Activated CD8-positive, alpha-beta memory T cell treated with anti-CD3 and anti-CD28 coated beads for 48 hours (primary cell): ENCODE measurements at places on chromosomes 11 and 22.

DNA sequence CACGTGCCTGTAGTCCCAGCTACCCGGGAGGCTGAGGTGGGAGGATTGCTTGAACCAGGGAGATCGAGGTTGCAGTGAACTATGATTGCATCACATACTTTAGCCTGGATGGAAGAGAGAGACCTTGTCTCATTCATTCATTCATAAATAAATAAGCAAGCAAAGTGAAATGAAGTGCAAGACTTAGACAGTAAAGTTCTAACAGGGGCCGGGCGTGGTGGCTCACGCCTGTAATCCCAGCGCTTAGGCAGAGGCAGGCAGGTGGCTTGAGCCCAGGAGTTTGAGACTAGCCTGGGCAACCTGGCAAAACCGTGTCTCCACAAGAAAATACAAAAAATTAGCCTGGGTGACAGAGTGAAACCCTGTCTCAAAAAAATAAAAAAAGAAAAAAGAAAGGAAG lies 1.6 kb upstream of the ZNF280A start:
- DNase-seq, result no peak

DNA sequence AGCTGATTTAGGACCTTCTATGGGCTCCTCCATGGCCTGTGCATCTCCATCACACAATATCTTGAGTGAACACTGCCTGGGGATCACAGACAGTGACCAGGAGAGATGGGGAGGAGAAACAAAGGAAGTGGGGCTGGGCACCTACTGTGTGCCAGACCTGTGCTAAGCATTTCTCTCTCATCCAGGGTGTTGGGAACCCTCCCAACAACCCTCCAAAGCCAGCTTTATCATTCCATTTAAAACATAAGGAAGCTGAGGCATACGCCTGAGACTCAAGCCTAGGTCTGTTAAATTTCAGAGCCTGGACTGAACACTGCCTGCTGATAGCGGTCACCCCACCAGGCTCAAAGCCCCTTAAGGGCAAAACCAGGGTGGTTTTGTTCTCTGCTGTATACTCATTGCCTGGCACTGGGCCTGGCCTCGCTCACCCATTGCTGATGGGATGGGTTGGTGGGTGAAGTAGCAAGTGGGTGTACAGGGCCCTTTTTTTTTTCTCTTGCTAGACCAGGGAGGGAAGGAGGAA lies 130.1 kb downstream of the MN1 start:
- no peak for DNase-seq

DNA sequence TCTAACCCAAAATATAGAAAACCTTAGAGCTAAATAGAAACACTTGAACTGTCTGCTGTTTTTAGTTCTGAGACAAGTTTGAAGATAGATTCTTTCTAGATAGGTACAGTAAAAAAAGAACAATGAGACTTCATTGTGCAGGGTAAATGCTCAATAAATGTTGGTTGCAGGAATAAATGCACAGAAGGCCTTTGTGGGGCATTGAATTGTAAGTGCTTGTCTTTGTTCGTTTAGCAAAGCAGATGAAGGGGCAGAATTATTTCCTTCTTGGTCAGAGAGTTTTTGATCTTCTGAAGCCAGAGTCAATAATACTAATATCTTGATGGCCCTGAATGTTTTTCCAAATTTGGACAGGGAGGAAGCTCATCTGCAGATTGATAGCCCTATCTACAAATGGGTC lies 340.4 kb downstream of the OPCML start:
- no peak for DNase-seq

GRCh38 chr11:36431429-36432092 lies 78.5 kb downstream of the TRAF6 start:
- no peak for DNase-seq

- DNase-seq, result no peak
Observed at GRCh38 chr11:130037058-130037457, 32.6 kb upstream of the APLP2 start.

GRCh38 chr22:35882211-35883030 lies 146.2 kb downstream of the RBFOX2 start:
- no peak for DNase-seq

DNA sequence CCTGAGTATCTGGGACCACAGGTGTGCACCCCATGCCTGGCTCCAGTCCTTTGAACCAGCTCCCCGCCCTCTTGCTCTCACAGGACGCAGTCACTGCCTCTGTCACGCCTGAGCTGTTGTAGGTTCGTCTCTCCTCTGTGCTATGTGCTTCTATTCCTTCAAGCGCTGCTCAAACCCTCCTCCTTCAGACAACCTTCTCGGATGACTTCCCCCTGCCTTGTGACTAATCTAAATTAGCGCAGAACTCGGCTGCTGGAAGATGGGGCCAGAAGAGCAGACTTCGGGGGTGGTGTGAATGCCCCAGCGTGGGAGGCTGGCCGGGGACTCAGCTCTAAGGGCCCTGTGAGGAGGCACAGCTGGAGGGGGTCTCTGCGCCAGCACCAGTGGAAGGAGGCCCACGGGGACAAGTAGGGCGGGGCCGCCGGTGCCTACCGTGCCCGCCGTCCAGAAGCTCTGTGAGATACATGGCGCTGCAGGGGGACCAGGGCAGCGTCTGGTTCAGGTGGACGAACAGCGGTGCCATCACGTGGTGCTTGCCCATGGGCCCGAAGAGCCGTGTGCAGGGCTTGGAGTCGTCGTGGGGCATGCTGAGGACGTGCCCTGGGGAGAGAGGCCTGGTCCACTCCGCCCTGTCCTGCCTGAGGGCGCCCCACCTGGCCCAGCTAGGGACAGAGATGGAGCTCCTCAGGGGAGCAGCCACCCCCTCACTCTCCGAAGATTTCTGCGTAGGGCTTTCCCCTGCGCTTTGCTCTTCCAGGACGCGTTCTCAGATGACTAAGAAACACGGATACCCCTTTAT lies 12.5 kb downstream of the ADAMTS8 start:
- no peak for DNase-seq

DNA sequence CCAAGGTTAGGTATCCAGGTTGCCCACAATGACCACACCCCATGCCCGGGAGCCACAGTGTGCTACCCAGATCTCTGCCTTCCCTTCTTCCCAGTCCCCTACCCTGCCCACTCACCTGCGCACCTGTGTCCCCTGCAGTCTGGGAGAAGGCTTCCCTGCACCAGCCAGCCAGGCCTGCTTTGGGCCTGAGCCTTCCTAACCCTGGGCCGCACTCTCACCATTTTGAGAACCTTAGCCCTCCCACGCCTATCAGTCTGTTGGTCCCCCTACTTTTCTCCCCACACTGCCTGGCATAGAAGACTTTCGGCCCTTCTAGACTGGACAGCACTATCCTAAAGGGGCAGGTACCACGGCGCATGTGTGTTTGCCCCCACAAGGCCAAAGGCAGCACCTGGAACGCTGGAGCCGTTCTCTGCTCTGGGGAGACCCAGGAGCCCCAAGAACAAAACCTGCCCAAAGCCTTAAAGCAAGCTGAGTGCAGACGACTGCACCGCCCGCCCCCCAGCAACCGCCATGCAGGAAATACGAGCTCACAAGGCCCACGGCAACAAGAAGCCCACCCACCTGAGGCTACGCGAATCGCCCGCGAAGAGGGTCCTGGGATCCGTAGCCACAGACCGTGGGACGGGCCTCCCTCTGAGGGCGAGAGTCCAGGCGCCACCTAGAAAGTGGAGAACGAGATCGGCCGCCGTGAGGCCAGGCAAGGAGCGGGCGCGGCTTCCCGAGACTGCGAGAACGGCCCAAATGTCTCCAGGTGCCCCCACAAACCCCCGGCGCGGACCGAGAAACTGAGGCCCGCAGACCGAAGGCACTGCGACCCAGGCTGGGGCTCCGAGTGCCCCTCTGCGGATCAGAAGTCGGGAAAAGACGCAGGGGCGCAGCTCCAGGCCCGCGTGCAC lies 546 bp downstream of the GNB1L start:
- DNase-seq, result no peak

DNA sequence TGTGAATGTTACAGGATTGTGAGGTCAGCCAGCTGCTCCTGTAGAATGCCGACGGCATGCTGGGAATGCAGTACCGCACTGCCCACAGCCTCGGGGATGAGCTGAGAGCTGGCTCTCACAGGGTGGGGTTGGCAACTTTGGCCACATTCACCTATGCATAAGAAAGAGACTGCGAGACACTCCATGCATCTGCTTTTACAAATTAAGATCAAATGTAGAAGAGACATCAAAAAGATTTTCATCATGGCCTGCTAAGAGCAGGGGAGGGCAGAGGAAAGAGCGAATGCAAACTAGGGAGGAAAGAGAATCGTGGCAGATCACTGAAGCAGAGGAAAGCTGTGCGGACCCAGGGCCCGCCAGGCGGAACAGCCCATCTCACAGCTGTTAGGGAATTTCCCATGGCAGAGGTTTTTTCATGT lies 49.8 kb upstream of the SPATA19 start:
- DNase-seq, result no peak

GRCh38 chr22:27637604-27638003 lies 164.0 kb downstream of the MN1 start:
- DNase-seq, result no peak

DNA sequence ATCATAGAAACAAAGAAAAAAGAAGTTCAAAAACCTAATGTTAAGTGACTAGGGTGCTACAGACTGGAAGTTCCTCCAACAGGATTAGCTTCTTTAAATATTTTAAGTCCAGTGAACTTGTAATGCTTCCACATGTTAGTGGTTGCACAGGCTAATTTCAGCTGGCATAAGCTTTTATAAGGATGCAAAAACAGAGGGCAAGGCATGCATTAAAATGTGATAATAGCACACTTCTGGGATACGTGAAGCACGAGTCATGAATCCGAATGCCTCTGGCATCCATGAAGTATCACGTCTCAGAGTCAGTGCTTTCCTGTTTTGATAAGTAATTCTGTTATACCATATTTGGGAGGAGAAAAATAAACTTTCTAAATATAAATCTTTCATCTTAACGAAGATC lies 106.8 kb downstream of the DCDC1 start:
- DNase-seq, result no peak
